Activated naive CD4-positive, alpha-beta T cell treated with Interleukin-2 at 50 U/mL for 16 hours (primary cell): ENCODE measurements at places on chromosomes 5 and 9.

- DNase-seq: no peak
Measured at GRCh38 chr5:80251636-80252035, 4.2 kb downstream of the SERINC5 start.

- DNase-seq: no peak
Measured at GRCh38 chr9:137974746-137975526, 97.4 kb downstream of the CACNA1B start.

DNA sequence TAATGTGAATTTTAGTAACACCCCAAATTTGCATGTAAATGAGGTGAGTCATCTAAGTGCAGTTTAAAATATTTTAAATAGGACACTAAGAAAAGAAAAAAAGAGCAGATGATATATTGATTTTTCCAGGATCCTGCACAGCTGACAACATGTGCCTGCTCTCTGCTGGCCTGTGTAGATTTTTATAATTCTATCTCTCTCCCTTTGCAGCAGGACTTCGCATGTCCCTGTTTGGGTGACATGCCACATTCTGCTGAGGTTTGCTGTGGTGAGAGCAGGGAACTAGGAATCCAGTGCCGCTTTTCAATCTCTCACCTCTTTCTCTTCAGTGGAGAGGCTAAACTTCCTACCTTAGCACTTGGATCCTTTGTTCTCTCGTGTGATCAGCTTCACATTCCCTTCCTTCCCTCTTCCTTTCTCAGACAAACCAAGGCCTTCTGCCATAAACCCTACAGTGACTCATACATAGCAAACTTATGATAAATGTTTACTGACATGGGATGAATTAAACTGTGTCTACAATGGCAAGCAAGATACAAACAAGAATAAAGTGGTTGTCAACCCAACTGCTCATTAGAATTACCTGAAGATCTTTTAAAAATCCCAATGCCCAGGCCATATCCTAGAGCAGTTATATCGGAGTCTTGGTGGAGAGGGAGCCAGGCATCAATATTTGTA is 198.8 kb upstream of the EFNA5 start:
- DNase-seq: no peak

DNA sequence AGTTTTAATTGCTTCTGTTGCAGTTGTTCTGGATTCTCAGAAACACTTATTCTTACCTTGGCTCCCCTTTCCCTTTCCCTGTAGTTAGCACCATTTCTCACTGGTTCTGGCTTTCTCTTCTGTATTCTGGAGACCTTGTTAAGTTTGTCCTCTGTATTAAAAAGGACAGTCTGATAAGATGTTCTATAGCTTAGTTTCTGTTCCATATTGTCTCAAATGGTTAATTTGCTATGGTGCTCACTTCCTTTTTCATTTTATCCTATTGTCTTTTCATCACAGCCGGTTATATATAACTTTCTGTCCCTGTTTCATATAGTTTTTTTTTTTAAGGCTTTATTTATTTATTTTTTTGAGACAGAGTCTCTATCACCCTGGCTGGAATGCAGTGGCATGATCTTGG is 41.4 kb upstream of the KIAA1958 start:
- no peak for DNase-seq

GRCh38 chr9:128933731-128934130 is 12.9 kb downstream of the PHYHD1 start:
- DNase-seq: no peak

GRCh38 chr5:72509401-72509800 is 2.2 kb upstream of the ZNF366 start:
- DNase-seq: no peak

GRCh38 chr5:156379206-156379605 is 52.2 kb downstream of the SGCD start:
- DNase-seq: no peak

DNA sequence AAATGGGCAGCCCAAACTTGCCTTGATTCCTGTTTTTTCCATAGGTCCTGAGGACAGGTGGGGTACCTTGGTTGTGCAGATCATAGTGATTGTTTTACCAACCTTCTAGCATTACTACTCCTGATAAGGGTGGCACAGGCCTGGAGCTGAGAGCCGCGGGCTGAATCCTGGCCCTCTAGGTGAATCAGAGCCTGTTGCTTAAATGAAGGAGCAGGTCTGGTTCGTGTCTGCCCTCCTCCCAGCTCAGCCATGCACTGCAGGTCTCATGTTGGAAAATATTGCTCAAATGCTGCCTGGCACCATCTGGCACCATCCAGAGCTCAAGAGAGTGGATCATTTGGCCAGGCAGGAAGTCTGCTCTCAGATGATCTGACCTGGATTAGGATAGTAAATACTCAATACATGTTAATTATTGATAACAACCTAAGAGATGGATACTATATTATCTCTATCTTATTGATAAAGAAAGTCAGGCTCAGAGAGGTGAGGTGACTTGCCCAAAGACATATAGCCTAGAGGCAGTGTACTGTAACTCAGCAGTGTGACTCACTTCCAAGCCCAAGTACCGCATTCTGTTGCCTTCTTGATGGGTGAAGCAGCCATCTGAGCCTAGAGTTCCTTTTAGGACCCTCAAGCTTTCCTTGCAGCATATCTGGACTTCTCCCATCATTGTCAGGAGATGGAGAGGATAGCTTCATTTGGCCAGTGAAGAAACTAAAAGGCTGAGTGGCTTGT is 104.3 kb upstream of the PITX1 start:
- no peak for DNase-seq

- no peak for DNase-seq
Measured at GRCh38 chr9:82565188-82565969, 497.6 kb downstream of the RASEF start.

GRCh38 chr5:69444127-69444754 is 29.3 kb downstream of the MARVELD2 start:
- DNase-seq: no peak

DNA sequence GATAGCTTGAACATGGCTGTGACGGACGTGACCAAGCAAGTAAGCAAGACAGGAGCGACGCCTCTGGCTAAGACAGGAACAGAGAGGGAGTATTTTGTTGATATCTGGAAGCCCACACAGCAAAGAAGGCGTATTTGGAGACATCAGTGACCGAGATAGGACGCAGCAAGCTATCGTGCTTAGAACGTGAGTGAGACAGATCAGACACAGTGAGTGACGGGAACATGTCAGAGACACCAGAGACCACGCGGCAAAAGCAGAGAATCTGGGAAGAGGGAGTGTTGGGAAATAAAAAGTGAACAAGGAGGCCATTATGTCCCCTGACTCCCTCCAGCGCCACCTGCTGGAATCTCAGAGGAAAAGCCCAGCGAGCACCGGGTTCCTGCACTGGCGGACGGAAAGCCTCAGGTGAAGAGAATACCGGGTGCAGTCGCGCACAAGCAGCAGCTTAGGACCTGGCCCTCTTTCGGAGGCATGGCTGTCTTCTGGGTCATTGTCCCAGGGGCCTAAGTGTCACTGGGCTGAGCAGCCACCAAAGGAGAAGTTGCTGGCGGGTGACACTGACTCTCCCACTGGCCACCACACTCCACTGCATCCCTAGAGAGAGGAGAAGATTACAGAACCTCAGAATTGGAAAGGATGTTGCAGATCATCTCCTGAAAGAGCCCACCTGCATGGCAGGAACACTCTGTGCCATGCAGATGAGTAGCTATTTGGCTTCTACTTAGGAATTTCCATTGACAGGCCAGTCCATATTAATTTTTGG is 99.1 kb downstream of the FBXO38 start:
- DNase-seq: peak; percentile 54

DNA sequence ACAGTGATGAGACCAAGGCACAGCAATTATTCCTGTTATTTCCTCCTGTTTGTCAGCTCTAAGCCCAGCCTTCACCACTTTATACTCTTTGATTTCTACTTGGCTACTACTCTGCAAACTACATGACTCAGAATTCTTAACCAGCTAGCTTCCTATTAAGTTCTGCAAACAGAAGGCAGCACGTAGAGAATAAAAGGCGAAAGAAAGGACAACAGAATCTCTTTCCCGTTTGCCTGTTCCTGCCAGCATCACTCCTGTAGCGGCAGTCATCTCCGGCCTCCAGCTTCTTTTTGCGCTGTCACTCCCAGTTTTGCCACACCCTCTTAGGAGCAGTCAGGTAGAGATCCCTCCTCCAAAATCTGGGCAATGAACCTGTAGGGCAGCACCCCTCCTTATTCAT is 29.9 kb downstream of the DPYSL3 start:
- DNase-seq: no peak

GRCh38 chr5:32018476-32019436 is 155.4 kb downstream of the GOLPH3 start:
- DNase-seq: no peak

DNA sequence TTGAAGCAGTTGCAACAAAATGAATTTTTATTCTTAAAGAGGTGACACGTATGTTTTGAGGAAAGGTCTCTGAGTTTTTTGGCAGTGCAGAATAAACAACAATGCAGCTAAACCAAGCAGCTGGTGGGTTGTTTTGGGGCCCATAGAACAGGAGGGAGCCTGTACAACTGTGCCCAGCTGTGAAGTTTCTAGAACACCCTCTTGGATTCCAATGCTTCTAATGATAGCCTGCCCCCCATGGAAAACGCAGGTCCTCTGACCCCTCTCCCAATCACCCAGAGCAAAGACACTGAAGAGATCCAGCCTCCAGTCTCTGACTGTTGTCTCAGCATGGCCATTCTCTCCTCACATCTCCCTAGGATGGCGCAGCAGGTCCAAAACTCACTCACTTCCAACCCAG is 150.9 kb downstream of the MARCHF11 start:
- DNase-seq: no peak

GRCh38 chr5:27639005-27639612 is 600.7 kb upstream of the CDH9 start:
- no peak for DNase-seq

DNA sequence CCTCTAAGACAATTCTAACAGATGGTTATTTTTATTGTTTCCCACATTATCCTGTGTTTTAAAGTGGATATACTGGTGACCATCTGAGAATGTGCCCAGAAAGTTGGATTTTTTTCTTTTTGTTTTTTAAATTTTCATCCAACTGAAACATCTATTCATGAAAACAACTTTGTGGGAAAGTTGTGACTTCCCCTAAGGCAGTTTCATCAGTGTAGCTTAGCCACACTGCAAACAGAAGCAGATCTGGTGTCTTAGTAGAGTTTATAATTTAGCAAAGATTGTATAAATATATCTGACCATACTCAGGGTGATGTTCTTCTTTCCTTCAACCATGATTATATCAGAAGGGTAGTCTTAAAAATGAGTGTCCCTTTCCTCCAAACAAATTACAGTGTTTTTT is 1241.3 kb downstream of the MAT2B start:
- DNase-seq: no peak

GRCh38 chr9:93948441-93949072 is 6.6 kb downstream of the BARX1 start:
- no peak for DNase-seq

DNA sequence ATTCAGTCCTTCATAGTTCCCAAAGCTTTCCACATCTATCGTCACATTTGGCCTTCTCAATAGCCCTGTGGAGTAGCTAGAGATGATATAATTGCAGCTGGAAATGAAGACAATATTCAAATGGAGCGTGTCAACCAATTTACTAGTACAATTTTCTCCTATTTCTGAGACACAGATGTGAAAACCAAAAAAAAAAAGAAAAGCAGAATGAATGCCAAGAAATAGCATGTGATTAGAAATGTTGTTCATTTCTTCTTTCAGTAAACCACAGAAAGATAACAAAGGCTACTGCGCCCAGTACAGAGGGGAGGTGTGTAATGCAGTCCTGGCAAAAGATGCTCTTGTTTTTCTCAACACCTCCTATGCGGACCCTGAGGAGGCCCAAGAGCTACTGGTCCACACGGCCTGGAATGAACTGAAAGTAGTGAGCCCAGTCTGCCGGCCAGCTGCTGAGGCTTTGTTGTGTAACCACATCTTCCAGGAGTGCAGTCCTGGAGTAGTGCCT is 99.0 kb downstream of the MUSK start:
- DNase-seq: no peak

DNA sequence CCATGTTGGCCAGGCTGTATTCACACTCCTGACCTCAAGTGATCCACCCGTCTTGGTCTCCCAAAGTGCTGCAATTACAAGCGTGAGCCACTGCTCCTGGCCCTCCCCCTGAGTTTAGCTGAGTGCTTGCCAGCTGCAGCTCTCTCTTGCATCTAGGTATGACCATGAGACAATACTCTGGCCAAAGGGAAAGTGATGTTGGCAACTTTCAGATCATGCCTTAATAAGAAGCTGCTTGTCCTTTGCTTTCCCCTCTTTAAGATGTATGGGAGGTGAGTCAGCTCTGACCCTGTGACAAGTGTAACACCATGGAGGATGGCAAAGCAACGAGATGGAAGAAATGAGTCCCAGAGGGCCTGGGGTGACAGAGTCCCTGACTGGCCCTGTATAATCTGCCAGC is 18.7 kb upstream of the DCAF12 start:
- no peak for DNase-seq

GRCh38 chr9:82363198-82363597 is 374.6 kb downstream of the SPATA31D1 start:
- no peak for DNase-seq

GRCh38 chr9:29796291-29796952 is 2223.1 kb upstream of the C9orf72 start:
- no peak for DNase-seq

GRCh38 chr9:93633492-93634221 is 57.3 kb downstream of the PHF2 start:
- DNase-seq: no peak

- no peak for DNase-seq
Measured at GRCh38 chr5:8730194-8730593, 815.7 kb downstream of the SEMA5A start.

DNA sequence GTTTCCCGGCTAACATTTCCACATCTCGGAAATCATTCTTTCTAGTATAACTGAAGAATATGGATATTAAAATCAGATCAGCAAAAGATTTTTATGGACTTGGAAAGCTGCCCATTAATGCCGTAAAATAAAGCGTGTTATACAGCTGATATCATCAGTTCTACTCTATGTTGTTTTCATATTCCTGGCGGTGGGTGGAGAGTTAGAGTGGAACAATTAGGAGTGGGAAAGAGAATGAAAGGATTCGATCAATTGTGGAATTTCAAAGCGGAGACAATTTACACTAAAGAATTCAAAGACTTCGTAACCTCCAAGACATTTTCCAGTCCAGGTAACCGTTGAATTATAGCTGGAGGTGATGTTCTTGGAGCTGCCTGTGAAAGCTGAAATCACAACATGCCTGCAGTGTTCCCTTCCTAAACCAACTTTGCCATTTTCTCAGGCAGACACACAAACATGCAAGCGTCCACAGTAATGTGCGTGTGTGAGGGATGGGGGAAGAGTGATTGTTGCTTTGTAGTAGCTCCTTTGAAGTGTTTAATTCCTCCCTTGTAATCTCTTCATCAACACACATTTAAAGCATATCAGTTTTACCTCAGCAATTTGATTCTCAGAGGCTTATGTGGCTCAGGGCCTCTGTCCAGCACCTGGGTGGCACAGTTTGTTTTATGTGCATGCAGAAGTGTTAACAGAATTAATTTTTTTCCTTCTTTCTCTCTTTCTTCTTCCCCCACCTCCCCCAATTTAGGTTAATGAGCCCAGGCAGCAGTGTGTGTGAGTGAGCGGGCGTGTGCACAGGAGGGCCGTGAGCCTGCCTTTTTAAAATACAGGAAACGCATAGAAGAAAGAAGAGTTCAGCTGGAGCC is 544.1 kb downstream of the RAB3C start:
- DNase-seq: no peak

- no peak for DNase-seq
Measured at GRCh38 chr9:97908705-97909104, 13.6 kb downstream of the TRMO start.
